ENCODE measurements at places on chromosomes 16 and 17.
A peak's percentile ranks its signal among the peaks of the same experiment; 100 is the strongest.

- peak; percentile 19 for DNase-seq
Observed at GRCh38 chr16:49890876-49891275, 35.0 kb upstream of the ZNF423 start.

DNA sequence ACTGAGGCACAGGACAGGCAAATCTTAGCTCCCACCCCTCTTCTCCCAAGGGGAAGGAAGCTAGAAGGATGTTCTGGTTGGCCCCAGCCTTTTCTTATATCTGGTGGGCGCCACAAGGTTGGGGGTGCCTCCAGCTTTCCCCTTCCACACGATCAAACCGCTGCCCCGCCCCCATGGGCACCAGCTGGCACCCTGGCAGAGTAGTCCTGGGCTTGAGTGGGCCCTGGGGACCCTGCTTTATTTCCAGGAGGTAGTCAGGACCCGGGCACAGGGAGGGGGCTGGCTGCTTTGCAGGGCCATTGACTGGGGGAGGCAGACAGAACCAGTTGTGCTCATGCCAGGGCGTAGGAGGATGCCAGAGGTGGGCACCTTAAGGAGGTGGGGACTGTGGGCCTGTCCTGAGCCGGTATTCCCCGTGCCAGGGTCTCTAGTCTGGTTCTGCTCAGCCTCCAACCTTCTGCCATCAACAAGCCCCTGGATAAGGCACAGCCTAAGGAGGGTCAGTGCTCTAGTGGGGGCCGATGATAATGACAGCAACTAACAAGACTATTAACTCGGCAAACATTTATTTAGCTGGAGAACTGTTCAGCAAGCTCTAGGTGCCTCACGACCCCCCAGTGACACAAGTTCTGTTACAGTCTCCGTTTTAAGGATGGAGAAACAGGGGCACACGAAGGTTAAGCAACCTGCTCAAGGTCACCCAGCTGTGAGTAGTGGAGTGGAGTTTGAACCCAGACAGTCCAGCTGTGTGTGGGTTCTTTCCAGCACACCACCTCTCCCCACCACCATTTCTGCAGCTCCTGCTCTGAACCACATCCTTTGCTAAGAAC is 7.6 kb upstream of the PPP1R1B start:
- no peak for DNase-seq

DNA sequence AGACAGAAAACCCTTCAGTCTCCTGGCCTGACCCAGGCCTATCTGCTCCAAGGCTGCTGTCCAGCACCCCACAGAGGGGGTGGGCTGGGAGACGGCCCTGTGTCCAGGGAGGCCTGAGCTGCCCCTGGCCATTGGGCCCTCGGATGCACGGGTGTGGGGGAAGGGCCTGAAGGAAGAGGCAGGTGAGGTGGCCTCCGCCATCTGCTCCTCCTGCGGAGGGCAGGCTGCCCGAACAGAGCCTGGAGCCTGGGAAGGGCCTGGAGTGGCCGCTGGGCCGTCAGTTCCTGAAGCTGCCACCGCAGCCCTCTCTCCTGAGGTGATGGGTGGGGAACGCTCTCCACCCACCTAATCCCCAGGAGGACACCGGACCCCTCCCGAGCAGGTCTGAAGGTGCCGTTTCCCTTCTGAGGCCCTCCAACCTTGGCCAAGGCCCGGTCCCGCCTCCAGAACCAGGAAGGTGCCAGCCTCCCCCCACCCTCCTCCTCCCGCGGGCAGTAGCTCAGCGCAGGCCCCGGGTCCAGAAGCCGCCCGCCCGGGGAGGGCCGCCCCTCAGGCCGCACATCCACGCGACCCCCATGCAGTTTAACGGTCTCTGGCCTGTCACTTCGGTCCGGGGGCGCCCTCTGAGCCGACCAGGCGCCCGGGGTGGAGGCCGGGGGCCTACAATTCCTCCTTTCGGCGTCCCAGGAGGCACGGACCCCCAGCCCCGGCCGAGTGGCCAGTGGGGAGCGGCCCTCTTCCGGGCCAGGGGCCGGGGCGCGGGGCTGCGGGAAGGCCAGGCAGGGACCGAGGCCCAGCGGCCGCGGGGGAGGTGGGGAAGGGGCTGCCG is 835 bp downstream of the FBXL16 start:
- no peak for DNase-seq

GRCh38 chr17:57352665-57353175 is 96.4 kb downstream of the MSI2 start:
- no peak for DNase-seq

- no peak for DNase-seq
Observed at GRCh38 chr17:18025945-18026776, 12.8 kb downstream of the ATPAF2 start.

DNA sequence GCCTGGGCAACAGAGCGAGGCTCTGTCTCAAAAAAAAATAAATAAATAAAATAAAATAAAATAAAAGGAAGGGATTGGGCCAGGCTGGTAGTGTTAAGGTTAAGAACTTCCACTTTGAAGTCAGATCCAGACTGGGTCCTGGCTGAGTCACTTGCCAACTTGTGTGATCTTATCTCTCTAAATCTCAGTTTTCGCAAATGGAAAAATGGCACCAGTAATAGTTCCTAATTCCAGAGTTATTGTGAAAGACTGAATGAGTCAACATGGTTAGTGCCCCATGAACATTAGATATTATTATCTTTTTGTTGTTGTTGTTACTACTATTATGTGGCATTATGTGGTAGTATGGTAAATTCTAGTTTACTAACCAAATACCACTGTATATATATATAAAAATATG is 188.0 kb upstream of the AXIN2 start:
- DNase-seq, result no peak

DNA sequence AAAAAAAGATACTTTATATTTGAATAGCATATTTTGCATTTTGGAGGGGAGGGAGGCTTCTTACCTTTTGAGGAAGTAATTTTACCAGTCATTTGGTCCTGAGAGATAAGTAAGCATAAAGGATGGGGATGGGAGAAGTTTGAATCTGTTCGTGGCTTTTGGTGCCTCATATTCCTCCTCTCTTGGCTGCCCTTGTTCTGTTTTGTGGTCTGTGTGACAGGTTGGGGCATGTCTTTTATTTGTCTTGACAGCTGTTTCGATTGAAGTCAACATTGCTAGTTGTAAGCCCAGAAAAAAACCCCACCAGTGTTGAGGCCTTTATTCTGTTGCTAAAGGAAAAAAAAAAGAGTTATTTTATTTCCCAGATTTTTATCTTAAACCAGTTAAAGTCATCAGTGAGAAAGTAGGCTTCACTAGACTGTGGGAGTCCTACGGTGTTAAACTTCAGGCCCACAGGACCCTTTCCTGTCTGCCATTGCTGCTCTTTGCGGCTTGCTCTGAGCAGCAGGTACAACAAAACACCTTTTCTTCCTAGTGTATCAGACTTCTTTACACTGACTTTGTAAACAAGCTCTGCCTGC is 11.4 kb downstream of the SLC7A6 start:
- DNase-seq, result peak; percentile 67

DNA sequence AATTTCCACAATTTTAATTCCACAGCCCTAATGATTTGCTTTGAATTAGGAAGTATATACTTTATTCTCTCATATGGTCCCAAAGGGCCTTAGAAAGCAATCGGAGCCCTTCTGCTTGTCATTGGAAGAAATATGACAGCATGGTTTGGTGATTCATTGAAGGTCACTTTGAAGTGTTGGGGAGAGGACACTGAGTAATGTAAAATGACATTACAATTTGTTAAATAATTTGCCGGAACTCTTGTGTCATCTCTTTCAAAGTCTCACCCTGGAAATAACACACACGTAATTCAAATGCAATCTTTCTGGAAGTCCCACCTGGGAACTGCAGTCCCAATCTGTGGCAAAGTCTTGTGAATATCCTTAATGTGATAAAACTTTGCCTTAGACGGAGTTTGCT is 59.8 kb downstream of the BMERB1 start:
- no peak for DNase-seq

- peak; percentile 30 for DNase-seq
Observed at GRCh38 chr16:47037396-47037745, 63.9 kb upstream of the DNAJA2 start.

DNA sequence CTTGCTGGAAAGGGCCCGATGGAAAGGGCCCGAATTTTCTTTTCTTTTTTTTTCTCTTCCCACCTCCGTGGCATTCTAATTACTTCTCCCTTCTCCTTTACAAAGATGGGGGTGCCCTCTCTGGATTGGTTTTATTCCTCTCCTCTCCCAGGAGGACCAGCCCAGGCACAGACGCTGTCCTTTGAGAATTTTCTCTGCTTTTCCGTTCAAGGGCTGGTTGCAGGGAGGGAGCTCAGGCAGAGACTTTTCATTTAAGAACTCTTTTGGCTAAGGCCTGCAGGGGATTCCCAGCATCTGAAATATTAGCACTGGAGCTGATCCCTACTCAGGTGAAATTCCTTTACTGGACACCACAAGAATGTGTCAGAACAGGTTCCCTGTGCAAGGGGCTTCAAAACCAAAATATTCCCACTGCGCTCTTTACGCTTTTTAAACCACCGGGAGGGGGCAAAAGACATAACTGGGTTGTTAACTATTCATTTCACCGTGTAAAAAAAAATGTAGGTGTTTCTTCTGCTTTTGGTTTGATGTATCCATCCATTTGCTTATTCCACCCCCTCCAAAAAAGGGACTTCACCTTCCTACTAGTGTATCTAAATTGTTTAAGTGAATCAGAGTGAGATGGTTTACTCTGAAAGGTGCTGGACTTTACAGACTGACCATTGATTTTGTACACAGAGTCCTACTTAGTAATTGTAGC is 1.4 kb downstream of the NFAT5 start:
- DNase-seq, result peak; percentile 14

GRCh38 chr17:70642059-70642458 is 472.7 kb downstream of the KCNJ2 start:
- DNase-seq, result no peak

All from activated CD4-positive, alpha-beta T cell treated with anti-CD3 and anti-CD28 coated beads, Interleukin-2, Interleukin-4, amounts not matched to agents 100 ng/mL and 50 ng/mL, durations not matched to agents 16 hours and 8 hours (primary cell).